ENCODE measurements at places on chromosomes 7 and 10. TPM values are rescaled to one million over a fixed set of nuclear protein-coding genes. Genes with fewer than 3 reads are reported as not detected.

Gene FAM25C
- total RNA-seq: not detected

Gene GLI3
- not detected for total RNA-seq

DNA sequence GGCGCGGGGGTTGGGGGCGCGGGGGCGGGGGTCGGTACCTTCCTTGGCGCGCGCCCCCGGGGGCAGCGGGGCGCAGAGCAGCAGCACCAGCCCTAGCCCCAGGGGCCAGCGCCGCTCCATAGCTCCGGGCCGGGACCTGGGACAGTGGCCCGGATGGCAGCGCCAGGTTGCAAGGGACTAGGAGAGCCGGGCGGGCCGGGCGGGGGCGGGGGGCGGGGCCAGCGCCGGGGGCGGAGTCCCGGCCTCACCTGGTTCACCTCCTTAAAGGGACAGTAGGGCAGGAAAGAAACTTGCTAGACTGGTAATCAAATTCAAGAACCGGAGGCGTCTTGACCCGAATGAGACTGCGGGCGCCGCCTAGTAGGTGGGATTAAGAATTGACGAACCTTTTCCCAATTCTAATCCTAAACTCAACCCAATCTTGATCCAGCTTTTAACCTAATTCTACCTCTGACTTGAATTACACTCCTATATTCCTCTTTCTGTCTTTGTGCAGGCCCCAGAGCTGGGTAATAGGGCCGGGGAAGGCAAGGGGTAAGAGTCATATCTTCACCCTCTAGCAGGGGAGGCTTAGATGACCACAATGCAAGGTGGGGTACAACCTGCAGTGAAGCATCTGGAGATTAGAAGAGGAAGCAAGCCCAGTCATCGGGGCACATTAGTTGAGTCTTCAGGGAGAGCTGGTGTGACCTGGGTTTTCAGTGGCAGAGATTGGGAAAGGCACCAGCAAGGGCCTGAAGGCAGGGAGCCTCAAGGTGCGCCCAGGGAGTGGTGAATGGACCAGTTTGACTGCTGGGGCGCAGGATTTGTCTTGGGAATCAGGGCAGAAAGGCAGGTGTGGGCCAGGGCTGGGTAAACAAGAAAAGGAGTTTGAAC lies at the start of gene EPHA1:
EPHA1 (minus strand) TSS at position 171 of the 876 bp plus-strand sequence; CDS start at position 120, 51 bp downstream.
- DNase-seq: peak; percentile 59

Gene NUTM2A
- total RNA-seq: 0.71 TPM

DNA sequence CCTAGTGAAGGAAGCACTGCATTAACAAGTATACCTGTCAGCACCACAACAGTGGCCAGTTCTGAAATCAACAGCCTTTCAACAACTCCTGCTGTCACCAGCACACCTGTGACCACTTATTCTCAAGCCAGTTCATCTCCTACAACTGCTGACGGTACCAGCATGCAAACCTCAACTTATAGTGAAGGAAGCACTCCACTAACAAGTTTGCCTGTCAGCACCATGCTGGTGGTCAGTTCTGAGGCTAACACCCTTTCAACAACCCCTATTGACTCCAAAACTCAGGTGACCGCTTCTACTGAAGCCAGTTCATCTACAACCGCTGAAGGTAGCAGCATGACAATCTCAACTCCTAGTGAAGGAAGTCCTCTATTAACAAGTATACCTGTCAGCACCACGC lies 16.1 kb downstream of the MUC17 start:
- DNase-seq: no peak

Gene HOXA10
- not detected for total RNA-seq

DNA sequence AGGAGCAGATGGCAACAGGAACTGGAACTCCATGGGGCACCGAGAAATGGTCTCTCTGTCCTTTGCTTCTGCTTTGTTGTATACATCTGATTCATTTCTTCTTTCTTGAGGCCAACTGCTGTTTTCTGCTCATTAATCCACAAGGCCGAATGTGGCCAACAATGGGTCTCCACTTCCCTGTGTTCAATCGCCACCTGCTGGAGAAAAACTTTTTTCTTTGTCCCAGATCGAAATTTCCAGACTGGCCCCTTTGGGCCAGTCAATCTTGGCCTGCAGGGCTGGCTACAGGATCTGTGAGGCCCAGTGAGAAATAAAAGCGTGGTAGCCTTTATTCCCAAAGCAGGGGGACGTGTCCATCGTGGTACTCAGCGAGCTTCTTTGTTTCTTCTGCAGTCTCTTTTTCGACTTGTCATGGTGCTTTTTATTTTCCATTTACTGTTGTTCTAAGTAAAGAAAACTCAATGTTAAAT lies 58.8 kb downstream of the PARP12 start:
- peak; percentile 49 for DNase-seq

GRCh38 chr7:73613954-73614735 lies 10.2 kb downstream of the MLXIPL start:
- DNase-seq: no peak

Gene MALRD1
- not detected for total RNA-seq
